ENCODE measurements at places on chromosomes 2 and 18.

DNA sequence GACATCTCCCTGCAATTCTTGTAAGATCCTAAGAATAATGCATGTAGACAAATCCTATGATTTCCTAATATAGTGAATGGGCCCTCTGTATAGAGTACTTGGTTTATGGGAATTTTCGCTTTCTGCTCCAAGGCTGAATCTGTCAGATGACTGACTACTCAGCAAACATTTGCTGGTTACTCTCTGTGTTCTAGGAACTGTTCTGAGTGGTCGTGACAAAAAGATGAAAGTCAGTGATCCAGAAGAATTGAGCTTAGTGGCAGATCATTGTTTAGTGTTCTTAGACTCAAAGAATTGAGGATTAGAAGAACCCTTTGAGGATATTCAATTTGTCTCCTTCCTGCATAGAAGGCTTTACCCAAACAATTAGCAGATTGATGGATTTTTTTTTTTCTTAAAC, 10.0 kb downstream of the XRCC5 start:
- DNase-seq: no peak

- DNase-seq: no peak
Measured at GRCh38 chr2:122471753-122472152, 716.3 kb downstream of the TSN start.

GRCh38 chr2:86199834-86200177, 549 bp downstream of the MRPL35 start:
- no peak for DNase-seq

- DNase-seq: no peak
Measured at GRCh38 chr18:10748641-10749040, 222.8 kb downstream of the NAPG start.
